Cortex of kidney (tissue), 1 donor: ENCODE measurements at places on chromosomes 5 and 9.

- DNase-seq, result no peak
Measured at GRCh38 chr5:123671711-123672456, 159.9 kb downstream of the CSNK1G3 start.

DNA sequence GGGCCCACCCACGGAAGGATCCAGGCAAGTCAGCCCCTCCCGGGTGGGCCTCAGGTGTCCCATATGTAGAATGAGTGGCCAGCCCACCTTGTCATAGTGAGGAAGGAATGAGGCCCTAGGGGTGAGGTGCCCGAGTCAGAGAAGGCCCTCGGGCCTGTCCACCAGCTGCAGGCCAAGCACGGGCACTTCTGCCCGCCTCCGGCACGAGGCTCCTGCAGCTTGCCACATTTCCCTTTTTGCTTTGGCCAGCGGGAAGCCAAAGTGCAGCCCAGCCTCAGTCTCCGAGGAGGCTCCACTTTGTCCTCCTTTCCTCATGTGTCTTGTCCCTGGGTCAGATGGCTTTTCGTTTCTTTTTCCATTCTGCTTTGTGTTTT lies 72.9 kb downstream of the PSMB7 start:
- DNase-seq, result no peak

DNA sequence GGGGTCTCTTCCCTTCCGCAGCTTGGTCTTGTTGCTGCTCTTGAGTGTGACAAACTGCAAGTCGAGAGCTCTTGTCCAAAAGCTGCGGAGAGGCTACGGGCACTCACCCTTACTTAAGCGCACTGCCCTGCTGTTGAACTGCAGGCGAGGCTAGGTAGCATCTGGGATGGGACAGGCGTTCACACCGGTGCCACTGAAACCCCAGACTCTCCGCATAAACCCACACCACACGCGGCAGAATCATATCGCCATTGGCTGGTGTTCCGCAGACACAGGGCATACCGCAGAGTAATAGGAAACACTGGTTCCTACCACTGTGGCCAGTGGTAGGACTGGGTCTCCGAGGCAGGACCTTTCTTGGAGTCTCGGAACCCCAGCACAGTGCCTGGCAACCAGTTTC lies 2.2 kb upstream of the NPR3 start:
- no peak for DNase-seq

- DNase-seq, result no peak
Measured at GRCh38 chr5:97618721-97619120, 435.7 kb upstream of the RIOK2 start.

DNA sequence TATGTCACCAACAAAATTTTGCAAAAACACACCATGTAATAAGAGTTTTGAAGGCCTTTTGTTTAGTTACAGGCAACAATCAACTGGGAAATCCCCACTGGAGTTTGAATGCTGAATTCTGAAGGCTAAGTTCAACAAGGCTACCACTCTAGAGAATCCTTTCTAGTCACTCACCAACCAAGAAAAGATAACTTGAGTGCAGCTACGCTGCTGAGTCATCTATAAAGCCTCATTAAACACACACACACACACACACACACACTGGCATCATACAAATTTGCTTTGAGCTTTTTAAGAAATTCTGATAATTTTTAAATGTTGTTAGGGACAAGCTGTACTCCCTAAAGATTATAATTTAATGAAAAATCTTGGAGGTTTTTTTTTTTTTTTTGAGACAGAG lies 219.6 kb downstream of the DENND1A start:
- DNase-seq, result no peak

- DNase-seq, result no peak
Measured at GRCh38 chr9:12816656-12817101, 41.9 kb downstream of the LURAP1L start.

DNA sequence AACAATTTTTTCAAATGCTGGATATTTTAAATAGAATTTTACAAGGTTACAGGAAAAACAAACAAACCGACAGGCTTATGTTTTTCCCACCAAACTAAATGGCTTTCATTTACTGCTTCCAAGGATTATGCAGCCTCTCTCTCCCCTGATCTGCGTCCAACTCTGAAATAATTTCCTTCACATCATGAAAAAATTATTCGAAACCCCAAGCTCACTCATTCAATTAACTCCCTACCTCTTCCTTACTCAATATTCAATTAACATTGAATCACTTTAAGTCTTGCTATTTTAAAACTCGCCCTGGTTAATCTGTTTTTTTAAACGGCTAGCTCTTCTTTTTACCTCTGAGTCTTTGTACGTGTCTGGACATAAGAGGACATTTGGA lies 336.2 kb downstream of the AGTPBP1 start:
- no peak for DNase-seq

GRCh38 chr5:36640949-36641348 lies 34.5 kb downstream of the SLC1A3 start:
- no peak for DNase-seq

DNA sequence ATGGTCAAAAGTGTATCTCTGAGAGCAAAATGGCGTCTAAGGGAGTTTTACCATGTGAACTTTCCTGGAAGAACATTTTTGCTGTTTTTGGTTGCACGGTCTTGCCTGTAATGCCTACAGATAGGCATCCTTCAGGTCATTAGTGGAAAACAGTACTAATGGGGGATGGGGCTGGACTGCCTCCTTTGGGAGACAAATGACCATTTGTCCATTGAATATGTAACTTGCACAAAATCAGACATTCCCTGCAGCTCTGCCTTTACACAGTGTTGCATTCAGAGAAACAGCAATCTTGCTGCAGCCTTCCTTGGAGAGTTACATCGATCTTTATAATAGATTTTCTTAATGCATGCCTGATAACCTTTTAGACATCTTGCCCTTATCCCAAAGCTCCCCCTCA lies 138.5 kb upstream of the EGFLAM start:
- no peak for DNase-seq

DNA sequence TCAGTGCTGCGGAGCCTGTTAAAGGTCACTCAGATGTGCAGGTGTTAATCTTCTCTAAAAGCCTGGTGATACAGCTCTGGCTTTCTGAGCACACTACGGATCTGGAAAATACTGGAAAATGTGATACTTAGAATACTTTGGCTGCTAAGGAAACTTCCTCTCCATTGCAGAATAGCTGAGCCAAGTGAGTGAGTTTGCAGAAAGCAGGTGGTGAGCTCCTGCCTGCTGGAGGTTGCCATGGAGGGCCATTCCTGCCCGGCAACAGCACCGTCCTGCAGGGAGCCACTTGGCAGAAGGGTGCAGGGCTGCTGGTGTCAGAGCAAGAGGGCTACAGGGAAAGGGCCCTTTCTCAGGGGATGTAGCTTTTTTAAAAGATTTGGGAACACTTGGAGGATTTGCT lies 40.7 kb downstream of the SECISBP2 start:
- no peak for DNase-seq

- DNase-seq, result no peak
Measured at GRCh38 chr9:112061152-112061740, 113.9 kb downstream of the SUSD1 start.

GRCh38 chr5:113047234-113047633 lies 70.6 kb downstream of the DCP2 start:
- DNase-seq, result no peak

GRCh38 chr5:107915176-107915812 lies 244.6 kb upstream of the EFNA5 start:
- no peak for DNase-seq

DNA sequence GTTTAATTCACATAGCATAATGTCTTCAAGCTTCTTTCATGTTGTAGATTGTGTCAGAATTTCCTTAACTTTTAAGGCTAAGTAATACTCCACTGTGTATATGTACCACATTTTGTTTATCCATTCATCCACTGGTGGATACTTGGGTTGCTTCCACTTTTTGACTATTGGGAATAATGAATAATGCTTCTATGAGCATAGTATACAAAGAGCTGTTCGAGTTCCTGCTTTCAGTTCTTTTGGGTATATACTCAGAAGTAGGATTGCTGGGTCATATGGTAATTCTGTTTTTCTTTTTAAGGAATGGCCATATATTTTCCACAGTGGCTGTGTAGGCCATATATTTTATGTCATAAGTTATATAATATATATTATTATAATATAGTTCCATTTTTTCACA lies 3.6 kb upstream of the FAM120AOS start:
- no peak for DNase-seq

DNA sequence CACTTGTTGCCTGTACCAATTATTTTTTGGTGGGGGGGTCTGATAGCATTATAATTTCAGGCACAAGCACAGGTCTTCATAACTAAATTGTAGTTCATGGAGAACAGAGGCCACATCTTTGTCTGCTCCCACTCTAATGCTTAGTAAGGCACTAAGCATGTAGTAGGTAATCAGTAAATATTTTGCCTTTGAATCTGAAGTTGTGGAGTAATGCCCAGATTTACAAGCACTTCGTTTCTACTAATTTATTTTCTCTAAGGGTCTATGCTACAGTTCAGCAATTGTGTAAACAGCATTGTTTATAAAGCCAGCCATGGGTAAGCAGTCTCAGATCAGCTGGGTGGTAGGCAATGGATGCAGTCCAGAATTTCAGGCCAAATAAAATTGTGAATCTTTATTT lies 78.6 kb downstream of the GRIA1 start:
- DNase-seq, result no peak

DNA sequence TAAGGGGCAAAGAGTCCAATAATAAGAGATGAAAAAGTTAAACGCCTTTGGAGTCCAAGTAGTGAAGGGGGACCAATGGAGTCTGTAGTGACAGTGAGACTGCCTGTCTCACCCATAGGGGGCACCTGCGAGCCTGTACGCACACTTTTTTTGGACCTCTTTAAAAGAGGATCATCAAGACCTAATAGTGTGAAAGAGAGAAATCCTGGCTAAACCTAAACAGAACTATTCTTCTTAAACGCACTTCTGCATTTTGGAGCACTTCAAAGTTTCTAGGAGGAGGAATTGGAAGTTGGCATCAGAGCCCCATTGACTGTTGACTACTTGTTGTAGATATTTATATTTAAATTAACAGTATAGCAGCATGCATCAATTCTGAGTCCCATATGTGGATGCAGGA lies 636.1 kb upstream of the KLF4 start:
- no peak for DNase-seq

DNA sequence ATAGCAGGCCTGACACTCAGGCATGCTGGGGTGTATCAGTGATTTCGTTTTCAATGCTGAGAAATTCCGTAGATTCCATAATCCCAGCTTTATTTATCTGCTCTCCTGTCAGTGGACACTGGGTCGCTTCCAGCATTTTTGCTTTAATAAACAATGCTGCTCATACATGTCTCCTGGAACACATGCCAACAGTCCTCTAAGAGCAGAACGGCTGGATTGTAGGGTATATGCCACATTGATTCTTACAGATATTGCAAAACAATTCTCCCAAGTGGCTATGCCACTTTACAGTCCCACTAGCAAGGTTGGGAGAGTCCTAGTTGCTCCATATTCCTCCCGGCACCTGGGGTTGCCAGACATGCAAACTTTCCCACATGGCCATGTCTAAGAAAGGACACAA lies 81.9 kb downstream of the RAPGEF1 start:
- no peak for DNase-seq

DNA sequence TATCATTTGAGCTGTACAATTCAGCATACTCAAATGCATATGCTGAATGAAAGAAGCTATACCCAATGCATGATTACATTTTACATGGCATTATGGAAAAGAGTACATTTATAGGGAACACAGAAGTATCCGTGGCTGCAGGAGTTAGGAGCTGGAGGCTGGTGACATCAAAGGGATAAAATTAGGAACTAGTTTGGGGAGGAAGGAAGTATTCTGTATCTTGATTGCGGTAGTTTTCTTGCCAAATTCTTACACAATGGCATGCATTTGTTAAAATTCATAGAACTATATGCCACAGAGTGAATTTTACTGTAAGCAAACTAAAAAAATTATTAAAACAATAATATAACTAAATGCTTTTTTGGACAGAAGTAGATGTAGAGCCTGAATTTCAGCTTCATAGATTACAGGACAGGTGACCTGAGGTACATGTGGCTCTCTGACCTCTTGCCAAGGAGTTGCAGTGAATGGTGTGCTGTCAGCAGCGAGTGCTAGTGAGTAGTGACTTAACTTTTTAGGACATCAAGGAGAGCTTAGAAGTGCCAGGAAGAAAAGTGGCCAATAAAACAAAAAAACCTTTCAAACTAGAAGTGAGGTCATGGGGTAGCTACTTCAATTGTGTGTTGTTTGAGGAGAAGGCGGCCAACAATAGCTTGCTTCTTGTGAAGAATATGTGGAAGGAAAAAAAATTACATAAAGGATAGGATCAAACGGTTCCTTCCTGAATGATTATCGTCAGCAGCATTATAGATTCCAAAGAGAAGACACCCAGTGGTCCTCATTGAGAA lies 514.9 kb upstream of the CLINT1 start:
- DNase-seq, result no peak

DNA sequence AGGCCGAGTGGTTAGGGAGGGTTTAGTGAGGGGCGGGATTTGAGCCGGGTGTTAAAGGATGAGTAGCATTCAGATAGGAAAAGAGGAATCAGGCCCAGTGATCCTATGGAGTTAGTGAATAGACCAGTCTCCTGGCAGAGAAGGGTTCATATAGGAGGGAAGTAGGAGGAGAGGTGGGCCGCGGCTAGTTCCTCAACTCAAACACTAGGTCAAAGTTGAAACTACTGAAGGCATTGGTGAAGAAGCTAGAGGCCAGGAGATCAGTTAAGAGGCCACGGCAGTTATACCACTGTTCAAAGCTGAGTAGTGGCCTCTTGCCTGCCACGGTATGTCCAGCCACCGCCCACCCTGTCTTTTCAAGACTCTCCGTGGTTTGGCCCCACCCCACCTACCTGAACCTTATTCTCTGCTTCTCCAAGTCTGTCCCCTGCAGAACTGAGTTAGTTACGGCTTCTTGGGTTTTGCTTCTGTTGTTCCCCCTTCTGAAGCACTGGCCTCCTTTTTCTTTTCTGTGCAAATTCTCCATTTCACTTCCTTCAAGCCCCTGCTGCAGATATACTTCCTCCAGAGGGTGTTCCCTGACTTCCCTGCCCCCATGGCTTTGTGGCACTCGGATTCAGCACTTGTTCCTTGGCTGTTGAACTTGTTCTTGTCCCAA lies 1.8 kb downstream of the ZBTB34 start:
- DNase-seq, result no peak

GRCh38 chr9:95413793-95414192 lies 96.3 kb upstream of the FANCC start:
- no peak for DNase-seq

DNA sequence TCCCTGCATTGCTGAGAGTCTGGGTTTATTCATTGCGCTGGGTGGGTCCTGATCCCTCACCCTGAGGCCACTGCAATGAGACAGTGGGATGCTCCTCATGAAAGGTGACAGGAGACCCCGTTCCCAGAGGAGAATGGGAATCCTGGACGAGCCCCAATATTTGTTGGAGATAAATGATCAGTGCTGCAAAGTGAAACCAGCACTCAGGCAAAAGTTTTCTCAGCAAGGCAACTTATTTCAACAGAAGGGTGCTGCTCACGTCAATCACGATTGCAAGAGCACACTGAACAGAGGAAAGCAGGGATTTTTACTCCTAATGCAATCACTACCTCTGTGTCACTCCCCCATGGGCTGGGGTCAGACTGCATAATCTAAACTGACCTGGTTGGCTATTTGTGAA lies 110.2 kb upstream of the MAMDC2 start:
- DNase-seq, result no peak

- no peak for DNase-seq
Measured at GRCh38 chr9:29613773-29614172, 2040.5 kb upstream of the C9orf72 start.
